ENCODE measurements at places on chromosomes 6 and 20.
A peak's percentile ranks its signal among the peaks of the same experiment; 100 is the strongest.

DNA sequence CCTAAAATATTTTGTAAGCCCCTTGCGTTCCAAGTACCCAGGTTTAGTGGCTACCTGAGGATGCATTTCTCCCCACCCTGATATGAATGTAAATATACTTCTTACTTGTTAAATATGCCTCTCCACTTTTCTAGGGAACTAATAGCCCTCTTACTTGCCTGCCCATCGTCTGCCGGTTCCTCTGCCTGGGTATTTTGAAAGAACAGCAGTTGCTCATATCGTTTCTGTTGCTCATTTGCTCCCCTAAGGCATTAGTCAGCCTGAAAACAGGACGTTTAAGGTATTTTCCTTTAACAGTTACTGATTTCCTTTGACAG is 141.3 kb upstream of the CARMIL1 start:
- peaks cover 27% of the 10 kb centered on the region for H3K36me3 ChIP-seq
- H3K4me3 ChIP-seq, result no peak overlapping the region
- H3K27ac ChIP-seq, result no peak overlapping the region
- DNase-seq, result no peak
- H3K4me1 ChIP-seq, result no peaks in the 10 kb centered on the region

DNA sequence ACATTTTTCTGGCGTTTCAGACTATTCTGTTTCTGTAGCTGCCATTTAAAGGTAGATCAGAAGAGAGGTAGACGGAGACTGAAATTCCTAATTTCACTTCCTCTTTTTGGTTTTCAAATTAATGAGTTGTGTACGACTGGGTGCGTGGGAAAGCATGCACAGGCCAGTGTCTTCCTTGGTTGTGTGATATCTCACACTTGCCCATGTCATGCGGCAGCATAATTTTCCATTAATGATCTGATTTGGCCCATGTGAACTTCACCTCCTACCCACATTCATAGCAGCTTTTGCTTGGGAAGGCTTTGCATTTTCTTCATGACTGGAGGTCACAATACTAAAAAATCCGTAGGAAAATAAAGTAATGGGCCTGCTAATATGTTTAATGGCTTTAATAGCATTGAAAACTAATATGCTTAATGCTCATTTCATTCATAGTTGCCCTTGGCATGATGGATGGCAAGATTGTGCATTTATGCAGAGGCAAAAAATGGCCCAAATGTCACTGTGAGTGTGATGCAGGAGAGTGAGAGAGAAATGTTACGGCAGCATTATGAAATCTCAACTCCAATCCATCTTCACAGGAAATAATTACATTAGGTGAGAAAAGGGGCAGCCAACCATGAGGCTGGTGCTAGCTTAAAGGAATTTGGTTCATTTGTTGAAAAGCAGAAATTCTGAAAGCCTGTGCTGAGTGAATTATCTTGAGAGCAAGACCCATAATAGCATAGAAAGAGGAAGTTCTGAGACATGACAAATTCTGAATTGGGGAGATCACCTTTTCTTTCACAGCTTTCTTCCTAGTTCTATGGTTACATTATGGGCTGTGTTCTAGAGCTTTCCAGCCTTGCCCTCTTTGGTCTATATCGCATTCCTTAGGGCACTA is 69.0 kb upstream of the UST start:
- H3K4me3 ChIP-seq, result no peak overlapping the region
- H3K27me3 ChIP-seq, result no peaks in the 10 kb centered on the region
- H3K4me1 ChIP-seq, result no peaks in the 10 kb centered on the region
- H3K27ac ChIP-seq, result no peak overlapping the region

- H3K4me1 ChIP-seq, result peaks cover 85% of the 10 kb centered on the region
- H3K36me3 ChIP-seq, result no peaks in the 10 kb centered on the region
- H3K4me3 ChIP-seq, result peak overlapping the region; percentile 44
- DNase-seq, result no peak
- peak overlapping the region; percentile 100 for H3K27ac ChIP-seq
- H3K27me3 ChIP-seq, result no peaks in the 10 kb centered on the region
Measured at GRCh38 chr6:167849846-167850459, 23.2 kb downstream of the AFDN start.

- no peaks in the 10 kb centered on the region for H3K27me3 ChIP-seq
- no peak overlapping the region for H3K4me3 ChIP-seq
Measured at GRCh38 chr20:44931911-44932310, 22.1 kb downstream of the PABPC1L start.

- no peaks in the 10 kb centered on the region for H3K27me3 ChIP-seq
- H3K27ac ChIP-seq, result no peak overlapping the region
- H3K4me3 ChIP-seq, result no peak overlapping the region
- no peaks in the 10 kb centered on the region for H3K36me3 ChIP-seq
Measured at GRCh38 chr20:50787181-50787580, 7.7 kb upstream of the BCAS4 start.

- H3K27me3 ChIP-seq, result no peaks in the 10 kb centered on the region
- H3K36me3 ChIP-seq, result no peaks in the 10 kb centered on the region
- no peak overlapping the region for H3K27ac ChIP-seq
- H3K4me1 ChIP-seq, result peaks cover 51% of the 10 kb centered on the region
- H3K4me3 ChIP-seq, result no peak overlapping the region
Measured at GRCh38 chr20:11454966-11455799, 462.5 kb upstream of the BTBD3 start.

DNA sequence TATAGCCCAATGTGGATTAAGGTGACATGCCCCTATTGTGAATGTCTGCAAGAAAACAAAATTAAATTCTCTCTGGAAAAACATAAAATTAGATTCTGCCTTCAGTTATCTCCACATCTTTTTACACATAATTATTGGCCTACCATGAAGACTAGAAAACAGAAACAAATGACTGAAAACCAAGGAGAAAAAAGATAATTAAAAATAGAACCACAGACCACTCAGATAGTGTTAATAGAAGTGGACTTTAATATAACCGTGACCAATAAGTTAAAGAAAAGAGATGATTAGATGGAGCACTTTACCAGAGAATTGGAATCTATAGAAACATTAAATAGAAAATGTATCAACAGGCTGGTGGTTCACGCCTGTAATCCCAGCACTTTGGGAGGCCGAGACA is 445.7 kb downstream of the EPM2A start:
- H3K27me3 ChIP-seq, result no peaks in the 10 kb centered on the region
- no peaks in the 10 kb centered on the region for H3K36me3 ChIP-seq
- H3K4me1 ChIP-seq, result peaks cover 7% of the 10 kb centered on the region

DNA sequence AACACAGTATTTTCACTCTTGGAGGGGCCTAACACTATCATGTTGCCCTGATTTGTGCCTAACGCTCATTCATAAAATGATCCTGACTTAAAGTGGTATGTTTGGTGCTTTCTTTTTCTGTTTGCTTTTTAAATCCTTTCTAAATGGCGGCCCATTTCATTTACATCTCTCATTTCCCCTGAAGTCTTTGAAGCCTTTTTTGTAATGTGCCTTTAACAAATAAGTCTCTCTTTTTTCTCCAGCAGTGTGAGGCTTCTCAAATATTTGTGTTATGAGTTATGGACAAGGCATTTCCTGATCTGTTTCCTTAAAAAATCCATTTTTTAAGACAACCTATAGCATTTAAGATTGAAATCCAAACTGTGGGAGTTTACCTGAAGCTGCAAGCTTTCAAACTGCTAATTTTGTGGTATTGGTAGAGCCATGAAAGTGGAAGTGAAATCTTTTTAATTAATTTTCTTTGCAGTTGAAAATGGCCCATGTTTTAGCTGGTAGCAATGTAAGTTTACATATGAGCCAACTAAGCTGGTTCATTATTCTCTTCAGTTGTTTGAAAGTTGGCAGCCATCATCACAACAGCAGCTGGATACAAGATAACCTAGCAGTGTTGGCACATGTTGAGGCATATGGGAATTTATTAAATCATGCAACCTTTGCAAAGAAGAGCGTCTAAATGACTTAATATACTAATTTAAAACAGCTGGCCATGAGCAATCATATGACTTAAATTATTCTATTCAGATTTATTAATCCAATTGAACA is 469.7 kb downstream of the CDKAL1 start:
- H3K4me1 ChIP-seq, result peaks cover 18% of the 10 kb centered on the region
- H3K36me3 ChIP-seq, result no peaks in the 10 kb centered on the region
- peak overlapping the region; percentile 60 for H3K27ac ChIP-seq
- DNase-seq, result no peak
- H3K27me3 ChIP-seq, result no peaks in the 10 kb centered on the region

- H3K27ac ChIP-seq, result no peak overlapping the region
- no peaks in the 10 kb centered on the region for H3K36me3 ChIP-seq
- peaks cover 35% of the 10 kb centered on the region for H3K4me1 ChIP-seq
Measured at GRCh38 chr6:6635869-6636268, 47.3 kb downstream of the LY86 start.
